Testis (tissue), 5 donors: ENCODE measurements at places on chromosomes 2 and 18. TPM values are rescaled to one million over a fixed set of nuclear protein-coding genes. Genes with fewer than 3 reads are reported as not detected.

- no peaks in the 10 kb centered on the region for H3K36me3 ChIP-seq
- DNase-seq = no peak
- H3K27ac ChIP-seq = no peak overlapping the region
- H3K27me3 ChIP-seq = no peaks in the 10 kb centered on the region
Measured at GRCh38 chr18:71554686-71555085, 989.5 kb downstream of the CBLN2 start.

AGAP1 gene
- 40.7 TPM for total RNA-seq

DNA sequence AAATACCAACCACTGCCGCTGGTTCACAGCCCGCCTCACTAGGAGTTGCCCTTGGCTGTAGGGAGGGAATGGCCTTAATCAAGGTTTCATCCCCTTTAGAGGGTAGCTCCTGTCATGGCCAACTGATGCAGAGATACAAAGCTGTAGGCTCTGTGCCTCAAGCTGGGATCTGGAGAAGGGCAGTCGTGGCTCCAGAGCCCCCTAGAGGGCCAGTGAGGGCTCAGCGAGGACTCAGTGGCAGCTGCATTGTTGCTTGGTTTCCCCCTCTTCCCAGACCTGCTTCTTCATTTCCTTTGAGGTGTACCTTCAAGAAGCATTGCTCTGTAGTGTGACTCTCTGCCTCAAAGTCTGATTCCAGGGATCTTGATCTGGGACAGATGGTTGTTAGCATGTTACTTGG, 302.1 kb downstream of the LPIN1 start:
- no peaks in the 10 kb centered on the region for H3K4me1 ChIP-seq
- no peak overlapping the region for H3K27ac ChIP-seq
- no peaks in the 10 kb centered on the region for H3K36me3 ChIP-seq
- no peak overlapping the region for H3K4me3 ChIP-seq
- no peak for DNase-seq

GRCh38 chr18:29693334-29693733, 1349.2 kb downstream of the DSC3 start:
- H3K27ac ChIP-seq = no peak overlapping the region
- no peaks in the 10 kb centered on the region for H3K27me3 ChIP-seq
- no peaks in the 10 kb centered on the region for H3K4me1 ChIP-seq
- no peak for DNase-seq
- no peaks in the 10 kb centered on the region for H3K36me3 ChIP-seq

DNA sequence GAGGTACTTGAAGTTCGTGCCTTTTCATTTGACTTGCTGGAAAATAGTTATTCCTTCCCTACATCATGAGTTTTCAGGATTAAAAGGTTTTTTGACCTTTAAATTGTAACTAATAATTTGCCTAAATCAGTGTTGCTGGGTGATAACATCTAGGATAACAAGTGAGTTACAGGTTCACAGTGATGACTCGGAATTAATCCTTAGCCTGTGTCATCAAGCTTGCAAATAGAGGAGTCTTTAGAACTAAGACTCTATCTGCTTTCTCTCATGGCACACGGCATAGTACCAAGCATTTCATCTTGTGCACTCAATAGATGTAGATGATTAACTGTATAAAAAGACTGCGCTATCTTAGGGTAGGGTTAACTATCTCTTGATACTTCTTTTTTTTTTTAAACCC, 79.5 kb downstream of the CAMKMT start:
- H3K4me3 ChIP-seq = no peak overlapping the region
- H3K4me1 ChIP-seq = no peaks in the 10 kb centered on the region
- DNase-seq = no peak
- H3K27ac ChIP-seq = no peak overlapping the region
- H3K27me3 ChIP-seq = no peaks in the 10 kb centered on the region

GRCh38 chr2:99480390-99480789, 9.4 kb downstream of the REV1 start:
- DNase-seq = no peak
- H3K27ac ChIP-seq = peak overlapping the region; percentile 10
- peaks cover 54% of the 10 kb centered on the region for H3K4me1 ChIP-seq
- no peaks in the 10 kb centered on the region for H3K36me3 ChIP-seq
- H3K4me3 ChIP-seq = no peak overlapping the region

GRCh38 chr2:160294339-160294803, 94.3 kb upstream of the ITGB6 start:
- peak; percentile 57 for DNase-seq
- H3K27me3 ChIP-seq = no peaks in the 10 kb centered on the region
- H3K4me3 ChIP-seq = no peak overlapping the region
- no peaks in the 10 kb centered on the region for H3K4me1 ChIP-seq

DNA sequence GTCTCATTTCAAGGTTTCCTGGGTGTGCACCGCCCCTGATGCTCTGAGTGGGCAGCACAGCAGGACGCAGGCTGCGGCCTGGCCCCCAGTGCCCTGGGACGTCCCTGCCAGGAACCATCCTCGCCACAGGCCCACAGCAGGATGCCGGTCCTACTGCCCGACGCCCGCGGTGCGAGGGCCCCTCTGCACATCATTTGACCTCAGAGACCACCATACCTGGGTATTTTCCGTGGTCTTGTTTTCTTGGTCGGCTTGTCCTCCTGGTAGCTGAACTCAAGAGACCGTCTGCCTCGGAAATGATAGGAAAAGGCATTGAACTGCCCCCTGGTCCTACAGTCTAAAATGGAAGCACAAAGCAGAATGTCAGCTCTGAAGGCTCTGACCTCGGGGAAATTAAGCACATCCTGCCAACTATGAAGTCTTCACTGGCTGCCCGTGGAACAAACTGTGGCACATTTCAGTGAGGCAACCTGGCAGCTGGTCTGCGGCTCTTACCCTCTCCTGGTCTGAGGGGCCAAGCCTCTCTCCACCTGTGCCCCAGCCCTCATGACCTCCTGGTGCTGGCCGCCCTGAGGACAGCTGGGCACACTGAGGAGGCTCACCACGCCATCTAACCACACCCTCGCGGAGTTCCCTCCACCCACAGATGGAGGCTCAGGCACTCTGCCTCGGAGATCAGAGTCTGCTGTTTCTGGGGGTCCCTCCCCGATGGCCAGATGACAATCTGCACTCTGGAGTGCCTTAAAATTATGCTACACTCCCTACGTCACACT, 105.0 kb downstream of the PXDN start:
- H3K36me3 ChIP-seq = no peaks in the 10 kb centered on the region
- no peak overlapping the region for H3K4me3 ChIP-seq
- H3K27ac ChIP-seq = no peak overlapping the region
- H3K27me3 ChIP-seq = no peaks in the 10 kb centered on the region
- no peak for DNase-seq
- no peaks in the 10 kb centered on the region for H3K4me1 ChIP-seq

- H3K4me3 ChIP-seq = no peak overlapping the region
- no peaks in the 10 kb centered on the region for H3K27me3 ChIP-seq
- H3K36me3 ChIP-seq = no peaks in the 10 kb centered on the region
- peaks cover 5% of the 10 kb centered on the region for H3K4me1 ChIP-seq
Measured at GRCh38 chr2:106109675-106110424, 84.3 kb downstream of the UXS1 start.

DNA sequence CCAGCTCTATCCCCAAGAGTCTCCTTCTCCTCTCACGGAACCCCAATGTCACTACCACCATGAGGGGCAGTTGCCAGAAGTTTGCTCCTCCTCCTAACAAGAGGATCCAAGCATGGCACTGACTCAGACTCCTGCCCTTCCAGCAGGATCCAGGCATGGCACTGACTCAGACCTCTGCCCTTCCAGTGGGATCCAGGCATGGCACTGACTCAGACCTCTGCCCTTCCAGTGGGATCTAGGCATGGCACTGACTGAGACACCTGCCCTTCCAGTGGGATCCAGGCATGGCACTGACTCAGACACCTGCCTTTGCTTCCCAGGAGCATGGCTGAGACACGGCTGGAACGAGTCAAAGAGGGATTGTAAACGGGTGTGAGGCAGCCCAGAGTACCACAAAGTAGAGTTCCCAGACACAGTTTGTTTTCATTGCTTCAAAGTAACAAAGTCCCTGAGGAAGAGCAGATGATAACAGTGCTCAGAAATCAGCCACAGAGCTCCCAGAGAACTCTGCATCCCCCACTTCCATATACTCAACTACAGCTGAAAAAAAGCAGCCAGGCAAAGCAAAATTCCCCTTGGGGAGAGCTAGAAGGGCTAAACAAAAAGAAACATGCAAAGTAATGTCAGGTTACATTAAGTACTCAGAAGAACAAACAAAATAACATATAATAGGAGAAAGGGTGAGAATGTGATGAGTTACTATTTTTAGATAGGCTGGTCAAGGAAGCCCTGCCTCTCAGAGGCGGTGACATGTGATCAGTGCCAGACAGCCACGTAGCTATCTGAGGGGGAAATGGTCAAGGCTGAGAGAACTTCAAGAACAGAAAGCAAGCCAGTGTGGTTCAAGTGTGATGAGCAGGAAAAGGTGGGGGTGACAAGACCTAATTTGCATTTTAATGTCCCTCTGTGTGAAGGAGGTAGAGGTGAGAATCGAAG, 3.0 kb downstream of the BUB1 start:
- H3K4me3 ChIP-seq = no peak overlapping the region
- no peaks in the 10 kb centered on the region for H3K36me3 ChIP-seq
- DNase-seq = peak; percentile 84
- H3K4me1 ChIP-seq = peaks cover 12% of the 10 kb centered on the region

FER1L5 gene
- total RNA-seq = 7.1 TPM

DNA sequence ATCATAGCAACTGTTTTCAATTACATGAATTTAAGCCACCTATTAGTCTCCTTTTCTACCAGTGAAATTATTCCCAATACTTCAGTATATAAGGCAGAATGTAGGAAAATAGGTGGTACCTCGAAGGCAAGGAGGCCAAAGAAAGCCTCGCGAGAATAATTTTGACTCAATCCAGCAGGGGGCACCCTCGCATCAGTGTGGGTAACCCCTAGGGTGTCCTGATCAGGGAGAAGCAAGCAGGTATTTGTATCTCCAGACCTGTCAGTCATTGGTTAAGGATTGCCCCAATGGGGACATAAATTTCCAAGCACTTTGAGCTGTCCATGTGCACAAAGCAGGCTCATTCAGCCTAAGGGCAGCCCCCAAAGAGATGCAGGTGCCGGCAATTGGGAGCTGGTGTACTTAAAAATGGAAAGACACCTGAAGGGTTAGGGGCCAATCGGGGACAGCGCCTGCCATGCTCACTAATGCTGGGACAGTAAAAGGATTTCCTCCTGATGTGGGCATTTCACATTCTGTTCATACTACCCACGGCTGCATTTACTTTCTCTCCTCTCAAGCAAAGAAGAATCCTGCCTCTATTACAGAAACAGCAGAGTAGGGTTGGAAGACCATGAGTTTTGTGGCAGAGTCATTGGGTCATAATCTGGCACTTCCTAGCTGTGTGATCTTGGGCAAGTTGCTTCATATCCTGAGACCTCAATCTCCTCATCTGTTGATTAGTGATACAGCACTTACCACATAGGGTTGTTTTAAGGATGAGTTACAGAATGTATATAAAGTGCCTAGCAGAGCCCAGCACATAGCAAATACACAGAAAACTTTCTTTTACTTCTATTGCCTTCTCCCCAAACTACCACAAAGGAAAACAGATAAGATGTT, 136.1 kb downstream of the ICOS start:
- H3K27me3 ChIP-seq = no peaks in the 10 kb centered on the region
- no peaks in the 10 kb centered on the region for H3K4me1 ChIP-seq
- peak; percentile 50 for DNase-seq
- no peak overlapping the region for H3K27ac ChIP-seq
- H3K4me3 ChIP-seq = no peak overlapping the region
- no peaks in the 10 kb centered on the region for H3K36me3 ChIP-seq
